ENCODE measurements at places on chromosomes 13 and 19. TPM values are rescaled to one million over a fixed set of nuclear protein-coding genes. Genes with fewer than 3 reads are reported as not detected.

Gene PPP1R12C
- 68.6 TPM for polyA plus RNA-seq

DNA sequence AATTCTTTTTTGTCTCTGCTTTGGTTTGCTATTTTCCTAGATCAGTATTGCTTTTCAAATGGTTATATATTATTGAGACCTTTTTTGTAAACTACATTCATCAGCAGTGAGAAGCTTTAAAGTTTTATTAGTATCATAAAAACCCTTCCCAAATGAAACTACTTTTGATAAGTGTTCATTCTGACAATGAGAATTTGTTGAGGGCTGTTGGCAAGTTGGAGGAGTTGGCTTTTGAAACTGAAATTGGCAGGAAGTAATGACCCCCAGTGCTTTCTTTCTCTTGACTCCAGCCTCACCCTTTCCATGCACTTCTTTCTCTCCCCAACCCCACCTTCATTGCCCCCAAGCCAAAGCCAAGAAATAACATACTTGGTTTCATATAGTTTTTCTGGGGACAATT lies 113.8 kb downstream of the ZIC5 start:
- DNase-seq, result no peak

Gene FAM32A
- polyA plus RNA-seq, result 113 TPM

GRCh38 chr13:23776698-23777574 lies 112.3 kb downstream of the MIPEP start:
- no peak for DNase-seq

Gene KISS1R
- 0.25 TPM for polyA plus RNA-seq
